Stimulated activated CD8-positive, alpha-beta memory T cell treated with anti-CD3 and anti-CD28 coated beads, Interleukin-2, amount 100 ng/mL, for 1 hour (primary cell): ENCODE measurements at places on chromosomes 3 and 15.

GRCh38 chr3:185824051-185825005 lies 514 bp downstream of the IGF2BP2 start:
- DNase-seq, result no peak

GRCh38 chr3:180048840-180049239 lies 12.1 kb upstream of the PEX5L start:
- DNase-seq, result no peak

DNA sequence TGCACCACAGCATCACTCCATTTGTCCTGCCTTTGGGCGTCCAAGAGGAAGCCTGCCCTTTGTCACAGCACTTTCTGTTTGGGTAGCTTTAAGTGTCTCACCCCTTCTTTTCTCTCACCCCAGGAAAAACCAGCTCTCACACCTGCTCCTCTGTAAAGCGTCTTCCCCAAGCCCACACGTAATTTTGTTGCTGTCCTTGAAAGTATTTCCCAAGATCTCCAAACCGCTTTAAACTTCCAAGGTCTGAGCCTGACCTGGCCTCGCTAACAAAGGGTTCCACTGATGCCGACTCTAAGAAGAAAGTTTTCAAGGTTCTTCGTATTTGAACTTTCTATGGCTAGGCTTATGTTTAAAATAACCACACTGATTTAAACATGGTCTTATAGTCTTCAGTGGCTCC lies 5.3 kb downstream of the ABHD2 start:
- DNase-seq, result no peak

DNA sequence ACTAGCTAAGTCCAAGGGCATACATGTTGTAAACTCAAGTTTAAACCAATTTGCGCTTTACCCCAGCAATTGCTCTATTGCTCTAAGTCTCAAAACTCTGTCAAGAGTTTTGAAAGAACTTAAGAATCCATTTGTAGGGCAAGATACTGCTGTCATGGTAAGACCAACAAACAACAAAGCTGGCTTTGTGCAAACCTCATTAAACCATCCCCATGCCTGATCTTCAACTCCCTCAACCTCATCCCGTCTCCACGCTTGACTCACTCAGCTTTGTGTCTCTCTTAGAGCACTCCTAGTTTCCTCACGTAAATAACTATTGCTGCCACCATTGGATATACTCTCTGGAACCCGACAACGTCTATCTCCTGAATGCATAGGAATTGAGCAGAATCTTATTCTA lies 20.6 kb upstream of the ARHGEF26 start:
- no peak for DNase-seq

DNA sequence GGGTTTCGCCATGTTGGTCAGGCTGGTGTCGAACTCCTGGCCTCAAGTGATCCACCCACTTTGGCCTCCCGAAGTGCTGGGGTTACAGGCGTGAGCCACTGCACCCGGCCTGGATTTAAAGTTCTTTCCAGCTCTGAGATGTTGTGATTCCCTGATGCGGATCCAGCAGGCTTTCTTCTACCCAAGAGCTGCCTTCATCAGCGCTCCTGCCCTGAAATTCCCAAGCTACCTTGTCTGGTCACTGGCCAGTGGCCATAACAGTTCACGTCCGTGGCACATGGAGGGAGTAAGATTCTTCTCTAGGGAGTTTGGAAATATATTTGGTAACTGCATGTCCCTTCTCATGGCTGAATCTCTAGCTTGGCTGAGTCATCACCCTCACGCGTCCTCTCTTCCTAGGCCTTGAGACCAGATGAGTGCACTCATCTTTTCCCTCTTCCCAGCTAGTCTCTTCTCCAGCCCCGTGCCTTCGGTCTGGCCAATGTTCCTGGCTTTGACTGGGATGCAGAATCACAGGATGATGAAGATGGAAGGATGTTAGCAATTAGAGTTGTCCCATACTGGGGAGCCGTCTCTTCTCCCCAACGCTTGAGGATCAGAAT lies 29.8 kb upstream of the APOD start:
- no peak for DNase-seq

- DNase-seq, result no peak
These were observed 56.0 kb downstream of the ADAMTS17 start for GRCh38 chr15:100285641-100286295.

DNA sequence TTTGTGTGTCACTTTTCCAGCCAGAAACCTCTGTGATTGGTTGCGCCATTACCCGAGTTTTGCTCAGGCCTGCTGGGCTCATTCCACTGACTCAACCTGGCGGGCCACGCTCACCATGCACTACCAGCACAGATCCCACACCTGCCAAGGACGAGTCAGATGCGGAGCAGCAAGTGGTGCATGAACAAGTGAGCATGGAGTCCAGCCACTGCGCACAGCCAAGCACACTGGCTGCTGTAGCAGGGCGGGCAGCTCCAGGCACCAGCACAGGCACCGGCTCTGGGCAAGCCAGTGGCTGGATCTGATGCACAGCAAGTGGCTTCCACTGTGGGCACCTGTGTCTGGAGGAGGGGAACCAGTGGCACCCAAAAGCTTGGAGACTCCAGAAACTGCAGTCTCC lies 110.4 kb downstream of the CBLB start:
- no peak for DNase-seq

DNA sequence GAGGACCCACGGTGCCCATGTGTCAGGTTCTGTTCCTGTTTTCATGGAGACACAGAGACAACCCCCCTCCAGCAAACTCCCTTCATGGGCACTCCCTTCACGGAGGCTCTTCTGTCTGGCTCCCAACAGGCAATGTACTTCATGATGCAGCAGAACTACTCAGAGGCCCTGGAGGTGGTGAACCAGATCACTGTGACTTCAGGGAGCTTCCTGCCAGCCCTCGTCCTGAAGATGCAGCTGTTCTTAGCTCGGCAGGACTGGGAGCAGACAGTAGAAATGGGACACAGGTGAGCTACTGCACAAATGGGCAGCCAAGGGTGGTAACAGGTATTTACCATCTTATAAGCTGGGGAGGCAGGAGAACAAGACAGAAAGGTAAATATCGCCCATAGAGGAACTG lies 7.0 kb downstream of the TTC21A start:
- no peak for DNase-seq

GRCh38 chr3:125351814-125352456 lies 23.2 kb downstream of the ZNF148 start:
- no peak for DNase-seq

GRCh38 chr3:142269767-142270166 lies 44.4 kb upstream of the GK5 start:
- DNase-seq, result no peak

DNA sequence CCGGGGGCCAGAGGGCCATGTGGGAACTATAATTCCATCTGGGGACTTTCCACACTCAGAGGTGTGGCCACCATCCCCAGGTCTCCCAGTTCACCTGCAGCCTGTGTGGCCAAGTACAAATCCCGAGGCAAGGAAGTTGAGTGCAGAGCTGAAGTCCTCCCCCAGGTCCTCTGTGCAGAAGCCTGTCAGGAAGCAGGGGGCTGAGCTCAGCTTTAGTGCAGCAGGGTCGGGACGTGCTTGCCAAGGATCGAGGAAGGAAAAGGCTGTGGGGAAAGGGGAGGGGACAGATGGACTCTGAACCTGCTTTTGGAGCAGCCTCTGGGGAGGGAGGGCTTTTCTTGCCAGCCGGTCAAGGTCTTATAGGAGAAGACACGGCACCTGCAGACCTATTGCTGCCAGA lies 67.7 kb downstream of the CHRNA7 start:
- DNase-seq, result no peak
